ENCODE measurements at places on chromosomes 16 and 17.
A peak's percentile ranks its signal among the peaks of the same experiment; 100 is the strongest.

DNA sequence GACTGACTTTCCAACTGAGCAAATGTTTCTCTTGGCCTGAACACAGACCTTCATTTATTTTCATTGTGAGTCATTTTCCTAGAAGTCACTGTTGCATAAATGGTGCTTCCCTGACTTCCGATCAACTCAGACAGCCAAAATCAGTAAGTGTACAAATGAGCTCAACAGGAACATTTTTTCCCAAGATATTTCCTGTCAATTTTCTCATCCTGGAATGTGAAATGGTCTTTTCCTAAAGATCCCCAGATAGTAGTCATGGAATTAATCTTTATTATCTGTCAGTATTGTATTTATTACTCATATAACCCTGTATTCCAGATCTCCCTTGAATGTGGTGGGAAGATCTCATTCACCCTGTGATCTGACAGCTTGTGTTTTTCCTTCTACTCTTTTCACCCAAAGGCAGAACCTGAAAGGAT lies 360.3 kb upstream of the KIF2B start:
- DNase-seq = peak; percentile 36

DNA sequence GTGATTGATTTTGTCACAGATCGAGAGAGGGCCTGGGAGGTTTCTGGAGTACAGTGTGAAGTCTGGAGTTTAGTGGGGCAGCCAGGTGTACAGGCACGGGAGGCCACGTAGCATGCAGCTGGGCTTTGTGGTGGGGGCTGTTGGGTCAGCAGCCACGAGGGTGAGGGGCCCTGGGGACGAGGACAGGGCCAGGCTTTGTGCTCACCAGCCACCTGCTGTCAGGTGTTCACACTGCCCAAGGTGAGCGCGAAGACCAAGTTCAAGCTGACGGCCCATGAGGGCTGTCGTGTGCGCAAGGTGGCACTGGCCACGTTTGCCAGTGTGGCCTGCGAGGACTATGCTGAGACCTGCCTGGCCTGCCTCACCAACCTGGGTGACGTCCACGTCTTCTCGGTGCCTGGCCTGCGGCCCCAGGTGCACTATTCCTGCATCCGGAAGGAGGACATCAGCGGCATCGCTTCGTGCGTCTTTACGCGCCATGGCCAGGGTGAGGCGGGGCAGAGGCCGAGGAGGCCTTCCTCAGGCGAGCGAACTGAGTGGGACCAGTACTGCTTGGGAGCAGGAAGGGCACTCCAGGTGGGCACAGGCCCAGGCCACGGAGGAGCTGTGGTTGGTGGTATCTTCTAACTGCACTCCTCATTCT lies 15.9 kb downstream of the LLGL1 start:
- DNase-seq = no peak

DNA sequence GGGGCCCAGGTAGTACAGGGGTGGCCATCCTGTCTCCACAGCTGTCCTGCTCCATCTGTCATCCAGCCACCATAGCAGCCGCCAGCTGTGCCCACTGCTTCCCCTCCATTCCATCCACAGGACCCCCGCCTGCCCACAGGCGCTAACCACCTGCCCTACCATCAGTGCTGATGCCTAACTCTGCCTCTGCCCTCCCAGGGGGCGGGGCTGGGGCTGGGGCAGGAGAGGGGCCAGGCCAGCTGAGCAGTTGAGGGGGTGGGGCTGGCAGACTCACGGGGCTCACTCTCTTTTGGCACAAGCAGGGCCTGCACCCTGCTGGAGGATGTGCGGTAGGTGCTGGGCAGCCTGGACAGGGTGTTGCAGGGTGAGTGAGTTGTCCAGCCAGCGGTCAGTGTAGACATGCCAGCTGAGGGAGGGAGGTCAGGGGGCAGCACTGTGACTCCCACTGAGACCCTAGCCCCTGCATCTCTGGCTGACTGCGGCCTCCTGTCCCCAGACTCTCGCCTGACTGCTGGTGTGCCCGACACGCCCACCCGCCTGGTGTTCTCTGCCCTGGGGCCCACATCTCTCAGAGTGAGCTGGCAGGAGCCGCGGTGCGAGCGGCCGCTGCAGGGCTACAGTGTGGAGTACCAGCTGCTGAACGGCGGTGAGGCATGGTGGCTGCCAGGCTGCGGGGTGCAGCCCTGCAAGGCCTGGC lies 9.6 kb downstream of the GALK1 start:
- DNase-seq = no peak

DNA sequence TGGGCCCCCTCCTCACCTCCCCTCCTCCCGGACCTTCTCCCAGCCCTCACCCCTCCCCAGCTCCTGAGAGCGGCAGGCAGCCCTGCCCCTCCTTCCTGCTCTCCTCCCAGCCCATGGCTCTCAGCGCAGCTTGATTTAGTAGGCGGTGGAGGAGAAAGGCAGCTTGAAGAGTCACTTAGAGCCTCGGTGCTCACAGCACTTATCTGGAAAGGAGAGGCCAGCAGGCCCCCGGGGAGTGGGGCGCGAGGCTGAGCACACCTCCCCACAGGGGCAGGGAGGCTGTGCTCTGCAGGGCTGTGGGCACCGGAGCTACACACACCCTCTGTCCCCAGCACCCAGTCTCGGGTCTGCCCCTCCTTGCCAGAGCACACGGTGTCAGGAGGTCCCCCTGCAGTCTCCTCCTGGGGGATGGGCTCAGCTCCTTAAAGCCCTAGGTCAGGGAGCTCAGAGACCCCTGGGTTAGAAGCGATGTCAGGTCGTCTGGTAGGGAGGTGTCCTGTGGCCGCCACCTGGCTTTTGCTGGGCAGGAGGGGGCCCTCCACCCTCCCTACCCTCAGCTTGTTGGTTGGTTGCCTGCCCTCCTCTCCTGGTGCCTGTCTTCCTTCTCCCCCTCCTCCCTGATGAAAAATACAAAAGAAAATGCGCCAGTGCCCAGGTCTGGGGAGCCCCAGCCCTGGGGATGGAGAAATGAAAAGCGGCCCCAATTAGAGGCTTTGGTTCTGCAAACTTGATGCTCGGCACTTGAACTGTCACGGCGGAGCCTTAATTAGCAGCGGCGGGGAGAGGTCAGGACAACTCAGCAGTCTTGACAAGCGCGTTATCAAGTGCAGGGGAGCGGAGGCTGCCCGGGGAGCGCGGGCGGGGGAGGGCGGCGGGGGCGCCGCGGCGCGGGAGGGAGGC lies 151.1 kb upstream of the GSE1 start:
- DNase-seq = peak; percentile 43

DNA sequence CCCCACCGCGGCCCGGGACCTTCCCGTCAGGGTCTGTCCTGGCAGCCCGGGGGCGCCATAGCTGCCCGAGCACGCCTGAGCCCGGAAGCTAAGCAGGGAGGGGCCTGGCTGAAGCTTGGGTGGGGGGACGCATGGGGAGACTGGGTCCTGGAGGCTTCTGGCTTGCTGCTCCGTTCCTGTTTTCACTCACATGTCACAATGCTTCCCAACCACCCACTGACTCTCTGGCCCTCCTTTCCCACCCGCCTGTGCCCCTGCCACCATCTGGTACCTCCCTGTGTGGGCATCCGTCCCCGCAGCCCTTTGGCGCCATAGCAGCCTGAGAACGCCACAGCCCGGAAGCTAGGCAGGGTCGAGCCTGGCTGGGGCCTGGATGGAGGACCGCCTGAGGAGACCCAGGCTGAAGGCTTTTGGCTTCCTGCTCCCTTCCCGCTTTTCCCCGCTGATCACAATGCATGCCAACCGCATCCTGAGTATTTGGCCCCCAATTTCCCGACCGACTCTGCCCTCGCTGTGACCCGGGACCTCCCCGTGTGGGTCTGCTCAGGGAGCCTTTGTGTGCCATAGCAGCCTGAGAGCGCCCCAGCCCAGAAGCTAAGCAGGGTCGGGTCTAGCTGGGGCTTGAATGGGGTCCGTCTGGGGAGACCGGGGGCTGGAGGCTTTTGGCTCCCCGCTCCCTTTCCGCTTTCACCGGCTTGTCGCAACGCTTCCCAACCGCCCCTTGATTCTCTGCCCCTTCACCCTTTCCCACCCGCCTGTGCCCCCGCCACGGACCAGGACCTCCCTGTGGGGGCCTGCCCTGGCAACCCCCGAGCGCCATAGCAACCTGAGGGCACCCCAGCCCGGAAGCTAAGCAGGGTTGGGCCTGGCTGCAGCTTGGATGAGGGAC lies 2290.1 kb downstream of the TP53TG3F start:
- no peak for DNase-seq

Data from astrocyte of the spinal cord (primary cell).